ENCODE measurements at places on chromosomes 2 and 18.

DNA sequence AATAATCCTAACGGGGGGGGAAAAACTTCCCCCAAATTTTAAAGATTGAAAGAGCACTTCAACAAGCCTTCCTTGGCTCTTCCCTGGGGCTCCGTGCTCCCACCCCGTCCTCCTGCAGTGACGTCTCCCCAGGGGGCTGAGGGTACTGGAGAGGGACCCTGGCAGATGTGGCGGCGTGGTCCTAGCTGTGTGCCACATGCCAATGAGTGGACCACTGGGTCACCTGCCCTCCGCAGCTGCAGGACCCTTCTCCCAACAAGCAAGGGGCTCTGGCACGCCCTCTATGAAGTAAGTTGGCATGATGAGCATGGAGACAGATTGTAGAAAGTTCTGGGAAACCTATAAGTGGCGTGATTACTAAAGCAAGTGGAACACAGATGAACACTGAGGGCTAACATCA is 46.7 kb downstream of the PXDN start:
- no peak for DNase-seq

DNA sequence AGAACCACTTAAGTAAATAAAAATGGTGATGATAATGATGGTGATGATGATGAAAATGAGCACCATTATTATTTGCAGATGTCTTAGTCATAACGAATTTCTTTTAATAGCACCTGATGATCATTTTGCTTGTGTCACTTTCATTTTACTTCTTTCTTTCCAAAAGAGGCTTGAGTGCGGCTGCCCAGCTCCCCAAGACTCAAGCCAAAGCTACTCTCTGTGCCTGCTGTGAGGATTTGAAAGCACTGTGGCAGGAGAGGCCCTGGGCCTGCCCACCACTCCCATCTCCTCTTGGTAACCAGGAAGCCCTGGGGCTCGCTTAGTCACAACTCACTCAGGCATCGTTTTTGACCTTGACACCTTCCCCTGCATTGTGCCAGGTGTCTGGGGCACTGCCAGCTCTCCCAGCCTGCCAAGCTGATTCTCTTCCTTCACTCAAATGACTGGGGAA is 41.2 kb downstream of the RPL37A start:
- DNase-seq: no peak

DNA sequence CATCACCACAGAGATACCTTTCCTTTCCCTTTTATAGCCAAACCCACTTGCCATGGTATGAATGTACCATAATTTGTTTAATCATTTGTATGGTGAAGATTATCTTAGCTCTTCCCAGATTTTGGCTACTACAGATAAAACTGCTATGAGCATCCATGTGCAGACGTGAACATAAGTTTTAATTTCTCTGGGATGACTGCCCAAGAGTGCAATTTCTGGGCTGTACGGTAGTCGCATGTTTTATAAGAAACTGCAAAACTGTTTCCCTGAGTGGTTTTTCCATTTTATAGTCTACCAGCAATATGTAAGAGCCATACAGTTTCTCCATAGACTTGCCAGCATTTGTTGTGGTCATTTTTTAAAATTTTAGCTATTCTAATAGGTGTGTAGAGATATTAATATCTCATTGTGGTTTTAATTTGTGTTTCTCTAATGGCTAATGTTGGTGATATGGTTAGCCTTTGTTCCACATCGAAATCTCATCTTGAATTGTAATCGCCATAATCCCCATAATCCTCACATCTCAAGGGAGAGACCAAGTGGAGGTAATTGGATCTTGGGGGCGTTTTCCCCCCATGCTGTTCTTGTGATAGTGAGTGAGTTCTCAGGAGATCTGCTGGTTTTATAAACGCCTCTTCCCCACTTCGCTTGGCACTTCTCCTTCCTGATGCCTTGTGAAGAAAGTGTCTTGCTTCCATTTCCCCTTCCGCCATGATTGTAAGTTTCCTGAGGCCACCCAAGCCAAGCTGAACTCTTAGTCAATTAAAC is 628.5 kb upstream of the KLHL29 start:
- DNase-seq: no peak

GRCh38 chr2:128623776-128624761 is 305.4 kb upstream of the HS6ST1 start:
- DNase-seq: peak; percentile 90

DNA sequence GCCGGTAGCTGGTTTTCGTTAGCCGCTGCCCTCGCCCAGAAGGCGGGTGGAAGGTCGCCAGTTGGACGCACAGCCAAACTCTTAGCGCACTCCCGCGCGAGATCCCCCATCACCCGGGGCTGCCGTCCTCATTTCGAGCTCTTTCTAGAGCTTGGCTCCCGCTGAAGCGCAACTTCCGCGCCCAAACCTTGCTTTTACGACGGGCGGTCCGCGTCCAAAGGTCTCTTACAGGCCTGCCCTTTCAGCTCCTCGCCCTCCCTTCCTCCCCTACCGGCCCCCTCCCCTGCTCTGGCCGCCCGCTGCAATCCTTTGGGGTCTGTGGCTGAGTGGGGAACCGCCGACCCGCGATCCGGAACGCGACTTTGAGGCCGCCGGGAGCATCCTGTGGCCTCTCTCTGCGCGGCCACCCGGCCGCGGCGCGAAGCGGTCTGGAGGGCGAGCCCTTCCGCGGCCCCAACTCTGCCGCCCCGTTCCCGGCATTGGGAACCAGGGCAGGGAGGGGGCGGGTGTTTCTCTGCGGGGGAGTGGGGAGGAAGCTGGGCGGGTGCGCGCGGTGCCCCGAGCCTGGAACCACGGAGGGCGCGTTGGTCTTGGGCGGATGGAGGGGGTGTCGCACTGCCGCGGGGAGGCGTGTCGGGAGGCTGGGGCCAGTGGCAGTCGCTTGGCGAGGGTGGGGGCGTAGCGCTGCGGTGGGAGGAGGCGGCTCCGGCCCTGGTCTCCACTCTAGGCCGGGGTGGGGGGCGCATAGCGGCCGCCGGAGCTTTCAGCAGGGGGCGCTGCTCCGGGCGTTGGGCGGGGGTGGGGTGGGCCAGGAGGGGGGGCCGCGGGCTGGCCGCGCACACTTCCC is at the start of gene GDF7:
Gene GDF7 (plus strand): TSS at position 841 of the 847 bp plus-strand sequence. CDS start 96 bp downstream, outside the sequence.
- no peak for DNase-seq
